ENCODE measurements at places on chromosomes 12 and 14.

DNA sequence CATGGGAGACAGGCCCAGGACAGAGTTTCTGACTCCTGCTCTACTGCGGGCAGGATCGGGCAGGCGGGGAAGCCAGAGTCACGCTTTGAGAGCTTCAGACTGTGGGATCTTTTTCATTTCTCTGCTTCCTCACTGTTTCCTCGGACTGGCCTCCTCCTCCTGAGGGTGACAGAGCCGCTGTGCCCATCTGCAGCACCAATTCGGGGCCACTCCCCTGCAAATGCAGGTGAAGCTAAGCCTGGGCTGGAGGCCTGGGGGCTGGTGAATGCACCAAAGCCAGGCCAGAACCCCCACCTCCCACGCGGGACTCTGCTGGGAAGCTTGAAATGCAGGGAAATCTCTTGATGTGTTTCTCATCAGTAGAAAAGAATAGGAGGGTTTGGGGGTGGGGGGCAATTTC, 77.5 kb downstream of the FOXN3 start:
- DNase-seq = no peak

DNA sequence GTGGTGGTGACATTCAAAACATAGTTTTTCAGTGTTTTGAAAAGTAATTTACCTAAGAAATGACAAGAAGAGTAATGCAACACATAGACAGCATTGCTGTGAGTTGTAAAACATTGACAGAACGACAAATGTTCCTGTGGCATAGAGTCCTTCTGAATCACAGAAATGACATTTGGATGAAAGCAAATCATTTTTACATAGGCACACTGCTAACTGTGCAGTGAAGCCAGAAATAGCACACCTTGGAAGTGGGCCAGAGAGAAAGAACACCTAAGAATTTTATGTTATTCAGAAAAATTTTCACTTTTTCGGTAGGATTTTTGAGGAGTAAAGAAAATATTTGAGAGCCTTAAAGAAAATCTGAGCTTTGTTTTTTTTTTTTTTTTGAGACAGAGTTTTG, 100.6 kb downstream of the ANO4 start:
- no peak for DNase-seq

GRCh38 chr12:5076761-5077160, 33.1 kb downstream of the KCNA5 start:
- no peak for DNase-seq

- DNase-seq = no peak
Measured at GRCh38 chr12:1581973-1582708, 12.2 kb downstream of the FBXL14 start.

- no peak for DNase-seq
Measured at GRCh38 chr12:75646329-75647210, 135.2 kb upstream of the KRR1 start.

DNA sequence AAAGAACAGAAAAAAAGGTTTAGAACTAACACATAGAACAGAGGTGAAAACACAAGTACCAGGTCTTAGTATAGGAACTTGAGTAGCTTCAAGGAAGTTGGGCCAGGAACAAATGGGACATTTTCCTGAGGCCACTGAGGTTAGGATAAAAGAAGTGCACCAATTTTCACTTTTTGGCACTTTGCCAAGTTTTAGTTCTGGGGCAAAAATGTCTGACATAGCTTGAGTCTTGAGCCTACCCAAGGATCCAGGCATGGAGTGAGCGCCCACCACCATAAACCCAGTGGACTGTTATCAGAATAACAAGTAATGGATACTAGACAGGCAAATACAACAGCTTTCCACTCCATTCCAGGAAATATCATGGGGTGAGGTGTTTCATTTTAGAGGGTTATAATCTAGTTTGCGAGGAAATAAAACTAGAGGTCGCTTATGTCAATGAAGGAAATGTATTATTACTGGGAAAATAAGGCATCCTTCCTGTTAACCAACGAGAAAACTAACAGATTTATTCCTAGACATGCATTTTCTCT, 199.7 kb upstream of the HMGA2 start:
- no peak for DNase-seq

DNA sequence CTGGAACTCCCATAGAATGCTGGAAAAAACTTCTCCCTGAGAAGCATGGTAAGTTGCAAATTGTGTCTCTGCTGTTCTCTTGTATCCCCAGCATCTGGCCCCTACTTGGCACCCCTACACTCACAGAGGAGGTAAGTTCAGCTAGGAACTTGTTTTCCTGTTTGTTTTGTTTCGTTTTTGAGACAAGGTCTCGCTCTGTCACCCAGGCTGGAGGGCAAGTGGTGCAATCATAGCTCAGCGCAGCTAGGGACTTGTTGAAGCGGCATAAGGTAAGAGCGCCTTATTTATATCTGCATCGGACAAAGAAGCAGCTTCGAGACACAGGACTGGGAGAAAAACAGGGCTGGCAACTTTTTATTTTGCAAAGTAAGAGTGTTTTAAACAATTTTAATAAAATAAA, 18.5 kb upstream of the ANO2 start:
- no peak for DNase-seq

- DNase-seq = no peak
Measured at GRCh38 chr12:49327368-49327767, 4.3 kb downstream of the TROAP start.

Data from H54 (cell line).